HT-29 (cell line): ENCODE measurements at places on chromosomes 12 and 14.
A peak's percentile ranks its signal among the peaks of the same experiment; 100 is the strongest.

DNA sequence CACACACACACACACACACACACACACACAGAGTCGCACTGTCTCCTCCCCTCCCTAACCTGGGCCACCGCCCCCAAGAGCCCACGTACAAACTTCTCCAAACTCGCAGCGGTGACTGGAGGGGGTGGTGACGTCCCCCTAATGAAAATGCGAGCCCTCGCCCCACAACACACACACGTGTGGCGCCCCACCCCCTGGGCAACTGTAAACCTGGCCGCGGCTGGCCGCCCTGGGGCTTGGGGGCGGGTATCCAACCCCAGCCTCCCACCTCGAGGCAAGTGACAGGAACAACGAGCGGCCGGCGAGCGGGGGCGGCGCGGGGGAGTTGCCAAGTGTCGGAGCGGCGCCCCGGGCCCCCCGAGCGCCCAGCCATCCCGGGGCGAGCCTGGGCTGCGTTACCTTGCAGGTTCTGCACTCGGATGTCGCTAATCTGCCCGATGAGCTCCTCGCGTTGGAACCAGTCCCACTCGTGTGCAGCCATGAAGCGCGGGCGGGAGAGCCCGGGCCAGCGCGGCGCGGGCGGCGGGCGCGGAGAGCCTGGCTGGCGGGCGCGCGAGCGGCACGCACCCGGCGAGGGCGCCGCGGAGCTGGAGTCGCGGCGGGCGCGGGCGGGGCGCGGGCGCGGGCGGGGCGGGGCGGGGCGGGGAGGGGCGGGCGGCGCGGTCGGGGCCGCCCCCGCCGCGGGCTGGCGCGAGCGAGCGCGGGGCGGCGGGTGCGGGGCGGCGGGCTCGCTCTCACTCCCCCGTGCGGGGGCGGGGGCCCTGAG lies at the start of gene CLMN:
Gene CLMN (minus strand): TSS at position 597 of the 766 bp plus-strand sequence. CDS start 116 bp downstream, at position 481.
- no peak for DNase-seq

- DNase-seq: no peak
Measured at GRCh38 chr12:57367121-57367520, 63.7 kb downstream of the R3HDM2 start.

- DNase-seq: peak; percentile 46
Measured at GRCh38 chr12:48000878-48001504, 3.3 kb downstream of the COL2A1 start.

DNA sequence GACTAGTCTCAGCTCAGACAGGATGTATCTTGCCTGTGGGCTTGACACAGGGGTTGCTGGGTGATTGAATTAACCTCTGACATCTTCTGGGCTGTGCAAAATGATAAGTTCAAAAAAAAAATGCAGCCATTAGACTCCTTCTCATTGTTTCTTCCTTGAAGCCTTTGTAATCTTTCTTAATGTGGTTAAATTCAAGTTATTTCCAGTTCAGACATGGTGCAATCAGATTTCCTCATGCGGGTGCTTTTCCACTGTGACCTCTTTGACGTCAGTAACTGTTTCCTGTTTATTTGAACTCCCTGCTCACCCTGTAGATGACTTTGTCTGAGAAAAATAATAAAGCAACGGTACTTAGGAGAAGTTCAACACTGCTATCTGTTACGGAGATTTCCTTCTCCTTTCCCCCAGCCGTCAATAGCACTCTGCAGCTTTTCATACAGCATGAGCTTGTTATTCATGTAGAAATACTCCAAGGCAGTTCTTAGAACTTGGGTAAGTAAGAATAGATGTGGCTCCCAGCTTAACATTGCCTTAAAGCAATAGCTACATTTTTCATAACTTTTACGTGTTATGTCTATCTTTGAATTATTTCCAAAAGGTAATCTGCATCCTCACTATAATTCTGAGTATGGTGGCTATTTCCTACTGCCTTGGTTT lies 155.5 kb downstream of the PRKCH start:
- no peak for DNase-seq

DNA sequence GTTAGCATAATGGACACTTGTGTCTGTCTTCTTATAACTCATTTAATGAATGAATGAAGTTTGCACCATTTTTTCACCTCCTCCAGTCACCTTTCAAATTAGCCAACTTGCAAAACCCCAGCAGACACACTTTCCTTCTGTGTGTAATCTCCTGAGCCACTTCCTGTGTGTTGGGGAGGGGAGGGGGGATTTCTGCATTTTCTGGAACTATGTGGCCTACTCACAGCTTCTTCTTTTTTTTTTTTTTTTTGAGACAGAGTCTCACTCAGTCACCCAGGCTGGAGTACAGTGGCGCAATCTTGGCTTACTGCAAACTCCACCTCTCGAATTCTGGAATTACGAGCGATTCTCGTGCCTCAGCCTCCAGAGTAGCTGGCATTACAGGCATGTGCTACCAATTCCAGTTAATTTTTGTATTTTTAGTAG lies 4.1 kb upstream of the SERPINA1 start:
- DNase-seq: no peak

- DNase-seq: no peak
Measured at GRCh38 chr12:104709692-104710435, 248.2 kb downstream of the SLC41A2 start.

DNA sequence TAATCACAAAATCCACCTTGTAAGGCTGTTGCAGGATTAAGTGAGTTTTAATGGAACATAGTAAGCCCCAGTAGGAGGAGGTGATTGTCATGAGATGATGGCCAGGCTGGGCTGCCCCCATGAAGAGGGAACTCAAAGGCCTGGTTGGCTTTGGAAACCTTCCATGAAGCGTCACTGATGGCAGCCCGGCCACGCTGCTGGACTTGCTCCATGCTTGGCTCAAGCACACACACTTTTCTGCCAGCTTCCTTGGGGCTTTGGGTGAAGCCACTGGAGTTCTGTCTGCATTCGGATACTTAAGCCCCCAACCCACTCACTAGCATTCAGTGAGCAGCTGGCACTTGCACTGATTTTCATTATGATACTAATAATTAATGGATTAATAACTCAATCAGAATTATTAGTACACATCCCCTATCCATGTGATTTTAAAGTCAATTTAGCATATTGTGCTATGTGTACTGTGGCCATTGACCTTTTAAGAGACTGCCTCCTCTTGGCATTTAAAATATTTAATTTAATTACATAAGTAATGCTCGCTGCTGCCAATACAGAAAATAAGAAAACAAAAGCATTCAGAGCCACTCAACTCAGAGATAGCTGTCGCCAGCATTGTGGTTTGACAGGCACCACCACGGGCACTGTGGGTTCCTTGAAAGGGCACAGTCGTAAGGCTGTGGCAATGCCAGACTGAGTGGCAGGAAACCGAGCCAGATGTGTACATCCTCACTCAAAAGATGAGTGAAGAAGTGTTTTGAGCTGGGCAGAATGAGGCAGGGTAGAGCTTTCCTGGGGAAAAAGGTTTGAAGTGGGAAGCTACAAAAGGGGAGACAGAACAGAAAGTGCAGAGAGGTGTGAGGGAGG lies 15.9 kb downstream of the KRT85 start:
- no peak for DNase-seq

GRCh38 chr14:97156705-97157104 lies 359.5 kb downstream of the VRK1 start:
- DNase-seq: no peak

DNA sequence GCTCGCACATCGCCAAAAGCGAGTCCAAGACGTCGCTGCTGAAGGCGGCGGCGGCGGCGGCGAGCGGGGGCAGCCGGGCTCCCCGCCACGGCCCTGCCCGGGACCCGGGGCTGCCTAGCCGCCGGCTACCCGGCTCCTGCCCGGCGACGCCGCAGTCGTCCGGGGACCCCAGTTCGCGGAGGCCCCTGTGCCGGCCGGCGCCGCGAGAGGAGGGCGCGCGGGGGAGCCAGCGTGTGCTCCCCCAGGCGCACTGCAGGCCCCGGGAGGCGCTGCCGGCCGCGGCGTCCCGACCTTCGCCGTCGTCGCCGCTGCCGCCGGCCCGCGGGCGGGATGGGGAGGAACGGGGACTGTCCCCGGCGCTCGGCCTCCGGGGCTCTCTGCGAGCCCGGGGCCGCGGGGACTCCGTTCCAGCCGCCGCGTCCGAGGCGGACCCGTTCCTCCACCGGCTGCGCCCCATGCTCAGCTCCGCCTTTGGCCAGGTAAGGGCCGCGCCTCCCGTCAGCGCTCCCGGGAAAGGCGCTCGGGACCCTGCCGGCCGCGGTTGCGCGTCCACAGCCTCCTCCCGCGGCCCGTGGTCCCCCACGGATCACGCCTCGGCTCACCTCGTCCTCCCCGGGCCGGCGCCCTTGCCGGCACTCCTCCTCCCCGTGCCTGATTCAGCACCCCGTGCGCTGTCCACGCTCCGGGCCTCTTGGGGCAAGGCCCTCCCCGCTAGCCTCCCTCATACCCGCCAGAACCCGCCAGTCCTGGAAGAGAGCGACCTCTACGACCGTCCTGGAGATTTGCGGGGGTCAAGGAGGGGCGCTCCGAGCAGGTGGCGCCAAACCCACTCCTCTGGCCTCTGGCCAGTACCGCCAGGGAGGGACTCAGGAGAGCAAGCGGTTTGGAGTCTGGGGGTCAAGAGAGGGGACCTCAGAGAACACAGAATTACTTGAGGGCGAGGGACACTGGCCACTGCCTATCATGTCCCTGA lies 721 bp downstream of the CABP1 start:
- DNase-seq: peak; percentile 54

DNA sequence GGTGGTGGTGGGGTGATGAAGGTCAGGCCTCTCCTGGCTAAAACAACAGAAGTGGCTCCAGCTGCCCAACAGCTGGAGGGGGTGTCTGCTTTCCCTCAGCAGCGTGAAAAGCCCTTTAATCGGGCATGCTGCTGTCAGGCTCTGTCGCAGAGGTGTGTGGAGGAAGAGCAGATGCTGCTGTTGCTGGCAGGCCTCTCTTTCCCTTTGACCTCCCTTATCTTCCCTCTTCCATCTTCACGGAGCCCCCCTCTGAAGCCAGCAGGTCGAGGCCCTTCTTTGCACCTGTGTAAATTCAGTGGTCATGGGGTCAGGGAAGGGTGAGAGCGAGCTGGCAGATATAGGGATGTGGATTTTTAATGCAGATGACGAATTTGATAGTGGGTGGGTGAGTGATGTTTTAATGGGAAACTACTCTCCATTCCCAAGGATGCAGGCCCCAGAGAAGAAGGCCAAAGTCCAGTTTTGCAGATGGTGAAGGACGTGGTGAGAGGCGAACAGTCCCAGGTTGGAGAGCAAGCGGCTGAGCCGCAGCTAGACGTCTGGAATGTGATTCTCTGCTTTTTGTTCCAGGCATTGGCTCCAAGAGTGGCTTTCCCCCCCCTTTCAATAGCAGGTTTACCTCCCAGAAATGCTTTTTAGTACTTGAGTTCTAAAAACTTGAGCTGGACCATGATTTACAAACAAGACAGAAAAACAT lies 64.0 kb downstream of the SMOC1 start:
- DNase-seq: peak; percentile 1

GRCh38 chr12:114339626-114340025 lies 66.3 kb downstream of the TBX5 start:
- DNase-seq: no peak

DNA sequence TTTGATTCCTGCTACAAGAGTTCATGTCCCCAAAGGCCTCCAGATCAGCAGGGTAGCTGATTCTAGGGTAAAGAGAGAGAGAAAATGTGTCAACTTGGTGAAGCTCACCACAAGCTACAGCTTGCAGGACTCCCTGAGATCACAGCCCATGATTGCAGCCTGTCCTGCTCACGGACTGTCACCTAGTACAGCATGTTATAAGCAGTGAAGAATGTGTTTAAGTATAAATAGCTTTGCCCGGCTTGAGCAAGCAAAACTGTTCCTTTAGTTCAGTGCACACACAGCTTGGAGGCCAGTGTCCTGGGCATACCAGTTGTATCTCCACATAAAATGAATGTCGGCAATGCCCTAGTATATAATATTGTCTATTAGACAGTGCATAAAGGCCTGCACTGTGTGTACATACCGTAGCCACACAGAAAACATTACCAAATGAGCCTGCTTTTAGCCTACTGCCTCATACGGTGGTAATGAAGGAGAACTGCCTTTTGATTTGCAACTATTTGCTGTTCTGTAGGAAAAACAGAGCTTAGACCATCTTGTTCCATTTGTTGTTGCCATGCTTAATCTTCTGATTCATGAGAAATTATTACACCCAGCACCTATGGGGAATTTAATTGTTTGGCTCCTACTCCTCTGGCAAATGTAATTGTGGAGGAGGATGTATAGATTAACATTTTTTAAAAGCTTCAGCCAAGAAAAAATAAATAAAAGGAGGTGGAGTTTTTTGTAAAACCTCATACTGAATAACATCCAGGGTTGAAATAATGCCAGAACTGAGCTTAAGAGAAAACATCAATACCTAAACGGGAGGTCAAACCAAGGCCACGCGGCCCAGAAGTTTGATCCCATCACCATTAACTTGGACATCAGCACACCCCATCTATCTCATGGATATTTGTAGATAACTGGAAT lies 108.1 kb upstream of the G2E3 start:
- no peak for DNase-seq

GRCh38 chr12:74732164-74732784 lies 194.6 kb downstream of the ATXN7L3B start:
- no peak for DNase-seq

- DNase-seq: no peak
Measured at GRCh38 chr14:78764240-78764639, 594.1 kb downstream of the NRXN3 start.

- DNase-seq: no peak
Measured at GRCh38 chr14:104263675-104264358, 125.4 kb downstream of the KIF26A start.

GRCh38 chr14:52806115-52806514 lies 14.7 kb upstream of the GNPNAT1 start:
- no peak for DNase-seq

GRCh38 chr14:92962031-92962830 lies 39.3 kb downstream of the CHGA start:
- DNase-seq: no peak

GRCh38 chr12:78963439-78964227 lies 99.1 kb downstream of the SYT1 start:
- no peak for DNase-seq

DNA sequence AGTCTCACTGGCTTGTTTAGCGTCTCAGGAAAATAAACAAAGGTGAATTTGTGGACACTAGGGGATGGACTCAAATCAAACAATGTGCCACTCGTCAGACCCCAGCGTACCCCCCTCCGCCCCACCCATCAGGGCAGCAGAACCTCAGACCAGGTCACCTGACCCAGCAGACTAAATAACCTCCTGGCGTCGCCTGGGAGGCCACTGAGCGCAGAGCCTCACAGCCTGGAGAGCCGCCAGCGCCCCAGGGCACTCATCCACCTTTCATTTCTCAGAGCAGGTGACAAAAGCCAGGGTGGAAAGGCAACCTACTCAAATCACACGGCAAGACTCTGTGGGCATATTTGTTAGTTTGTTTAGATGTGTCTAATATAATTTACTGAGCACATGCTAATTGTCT lies 100.9 kb downstream of the DICER1 start:
- DNase-seq: no peak

- no peak for DNase-seq
Measured at GRCh38 chr12:89259821-89260220, 92.5 kb downstream of the DUSP6 start.
